NCI-H1092 (cell line): ENCODE measurements at places on chromosomes 2 and 18.

DNA sequence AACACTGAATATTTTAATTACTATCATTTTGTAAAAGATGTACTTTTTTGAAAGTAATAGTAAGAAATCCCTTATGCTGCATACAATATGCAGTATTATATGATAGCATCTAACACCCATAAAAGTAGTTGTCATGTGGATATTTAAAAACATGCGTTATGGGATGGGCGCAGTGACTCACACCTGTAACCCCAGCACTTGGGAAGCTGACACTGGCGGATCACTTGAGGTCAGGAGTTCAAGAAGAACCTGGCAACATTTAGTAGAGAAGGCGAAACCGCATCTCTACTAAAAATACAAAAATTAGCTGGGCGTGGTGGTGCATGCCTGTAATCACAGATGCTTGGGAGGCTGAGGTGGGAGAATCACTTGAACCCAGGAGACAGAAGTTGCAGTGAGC, 88.9 kb downstream of the FEZ2 start:
- no peak for DNase-seq

DNA sequence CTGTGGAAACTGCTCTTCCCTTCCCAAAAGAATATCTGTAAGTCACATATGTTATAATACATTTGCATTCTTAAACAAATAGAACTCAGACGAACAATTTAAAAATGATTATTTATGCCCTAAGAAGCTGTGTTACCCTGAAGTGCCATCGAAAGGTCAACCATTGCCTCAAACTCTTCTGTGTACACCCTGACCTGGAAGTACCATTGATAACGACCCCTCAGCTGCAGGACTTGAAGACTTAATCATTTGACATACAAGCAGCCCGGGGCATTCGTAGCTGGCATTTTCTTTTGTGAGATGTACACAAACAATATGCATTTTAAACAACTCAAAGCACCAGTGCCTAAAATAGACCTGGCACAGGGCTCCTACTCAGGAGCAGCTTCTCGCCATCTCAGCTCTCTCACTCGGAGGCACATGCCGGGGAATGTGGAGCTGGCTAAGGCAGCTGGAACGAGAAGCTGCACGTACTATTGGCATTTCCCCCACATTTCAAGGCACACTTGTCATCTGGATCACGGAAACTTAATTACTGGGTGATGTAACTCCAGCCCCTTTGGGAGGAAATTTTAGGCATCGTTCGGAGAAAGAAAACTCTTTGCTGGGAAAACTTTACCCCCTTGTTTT, 170.0 kb upstream of the GALNT5 start:
- DNase-seq, result no peak

- peak; percentile 5 for DNase-seq
Measured at GRCh38 chr2:19358242-19359020, at the start of gene OSR1. Gene OSR1, minus strand, starts transcription at chr2:19358623. Its CDS starts 4,818 bp downstream, at chr2:19353805.

DNA sequence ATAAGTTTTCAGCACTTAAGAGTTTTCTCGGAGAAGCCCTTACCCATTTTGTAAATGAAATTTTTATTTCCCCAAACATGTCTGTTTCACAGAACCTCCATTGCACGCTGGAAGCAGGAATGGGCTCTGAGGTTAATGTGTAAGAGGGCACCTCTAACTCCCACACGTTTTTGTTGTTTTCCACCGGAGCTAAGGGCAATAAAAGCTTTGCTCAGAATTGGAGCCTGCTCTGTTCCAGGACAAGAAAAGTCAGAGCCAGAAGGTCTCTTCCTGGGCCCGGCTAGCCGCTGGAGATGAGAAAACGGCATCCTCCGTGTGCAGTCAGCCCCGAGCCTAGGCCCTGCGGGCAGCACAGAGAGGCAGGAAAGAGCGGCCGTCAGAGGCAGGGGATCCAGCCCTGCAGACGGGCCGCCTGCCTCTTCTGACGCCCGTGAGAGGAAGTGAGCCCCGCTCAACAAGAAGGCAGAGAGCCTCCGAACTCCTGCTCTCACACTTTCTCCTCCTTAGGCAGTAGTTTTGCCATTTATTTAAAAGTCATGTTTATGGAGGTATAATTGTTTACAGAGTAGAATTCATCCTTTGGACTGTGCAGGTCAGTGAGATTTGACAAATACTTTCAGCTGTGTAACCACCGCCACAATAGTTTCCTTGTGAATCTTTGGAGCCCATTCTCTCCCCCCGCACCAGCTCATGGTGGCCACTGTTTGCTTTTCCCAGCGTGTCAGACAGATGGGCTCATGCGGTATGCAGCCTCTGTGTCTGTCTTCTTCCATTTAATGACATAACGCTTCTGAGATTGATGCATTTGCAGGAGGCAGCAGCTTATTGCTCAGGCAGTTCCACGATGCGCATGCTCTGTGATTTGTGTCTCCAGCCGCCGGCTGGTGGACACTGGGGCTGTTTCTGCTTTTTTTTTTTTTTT, 117.3 kb downstream of the GALR1 start:
- peak; percentile 89 for DNase-seq

DNA sequence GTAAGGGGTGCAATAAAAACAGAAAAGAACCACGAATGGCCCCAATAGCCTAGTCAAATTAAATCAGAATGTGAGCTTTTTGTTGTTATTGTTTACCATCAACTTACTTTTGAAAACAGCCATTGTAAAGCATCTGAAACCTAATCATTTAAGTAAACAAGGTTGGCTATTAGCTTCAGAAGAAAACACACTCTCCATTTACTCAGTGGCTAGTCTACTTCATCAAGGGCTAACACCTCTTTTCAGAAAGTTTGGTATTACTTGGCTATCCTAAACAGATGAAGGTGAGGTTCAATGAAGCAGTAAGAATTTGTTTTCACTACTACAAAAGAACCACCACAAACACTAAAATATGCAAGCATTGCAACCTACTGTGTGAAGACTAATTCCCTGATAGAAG, 398.0 kb downstream of the CDH2 start:
- no peak for DNase-seq

GRCh38 chr18:32918692-32919250, 145.9 kb upstream of the KLHL14 start:
- no peak for DNase-seq

GRCh38 chr2:226873826-226874225, 38.0 kb downstream of the RHBDD1 start:
- no peak for DNase-seq

GRCh38 chr2:225995796-225996461, 596.4 kb downstream of the NYAP2 start:
- no peak for DNase-seq

- no peak for DNase-seq
Measured at GRCh38 chr2:195734931-195735330, 77.9 kb downstream of the SLC39A10 start.

DNA sequence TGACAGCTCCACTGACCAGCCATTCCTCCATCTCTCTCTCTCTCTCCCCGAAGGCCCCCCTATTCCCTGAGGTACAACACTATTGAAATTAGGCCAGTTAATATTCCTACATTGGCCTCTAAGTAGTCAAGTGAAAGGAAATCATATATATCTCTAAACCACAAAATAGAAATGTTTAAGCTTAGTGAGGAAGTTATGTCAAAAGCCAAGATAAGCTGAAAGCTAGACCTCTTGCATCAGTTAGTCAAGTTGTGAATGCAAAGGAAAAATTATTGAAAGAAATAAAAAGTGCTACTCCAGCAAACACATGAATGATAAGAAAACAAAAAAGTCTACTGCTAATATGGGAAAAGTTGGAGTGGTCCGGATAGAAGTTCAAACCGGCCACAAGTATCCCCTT, 301.3 kb upstream of the RBMS1 start:
- DNase-seq, result no peak

- no peak for DNase-seq
Measured at GRCh38 chr2:135840601-135841000, 3.6 kb upstream of the LCT start.

GRCh38 chr2:203461746-203462145, 73.4 kb downstream of the RAPH1 start:
- DNase-seq, result no peak

GRCh38 chr2:43152741-43153647, 73.4 kb downstream of the ZFP36L2 start:
- no peak for DNase-seq

- DNase-seq, result no peak
Measured at GRCh38 chr18:4241090-4241617, 214.0 kb downstream of the DLGAP1 start.

DNA sequence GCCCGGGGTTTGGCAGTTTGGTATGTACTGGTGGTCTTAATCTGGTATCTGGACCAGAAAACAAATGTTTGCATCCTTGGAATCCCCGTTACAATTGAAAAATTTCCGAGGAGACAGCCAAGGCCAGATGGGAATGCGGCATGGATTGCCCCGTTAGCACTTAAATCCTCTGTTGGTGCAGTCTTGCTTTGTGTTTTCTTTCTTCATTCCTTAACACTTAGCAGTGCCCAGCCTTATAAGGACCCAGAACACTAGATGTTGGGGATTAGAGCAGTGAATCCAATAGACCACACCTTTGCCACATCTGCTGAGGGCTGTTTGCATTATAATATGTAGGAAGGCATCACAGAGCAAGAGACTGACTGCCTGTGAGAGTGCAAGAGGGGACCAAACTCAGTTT, 12.8 kb upstream of the ZNF532 start:
- no peak for DNase-seq

- no peak for DNase-seq
Measured at GRCh38 chr2:162197069-162197825, 45.2 kb upstream of the GCG start.

- no peak for DNase-seq
Measured at GRCh38 chr2:113854970-113855740, 34.7 kb upstream of the ACTR3 start.
